ENCODE measurements at places on chromosomes 11 and 22.
A peak's percentile ranks its signal among the peaks of the same experiment; 100 is the strongest.

DNA sequence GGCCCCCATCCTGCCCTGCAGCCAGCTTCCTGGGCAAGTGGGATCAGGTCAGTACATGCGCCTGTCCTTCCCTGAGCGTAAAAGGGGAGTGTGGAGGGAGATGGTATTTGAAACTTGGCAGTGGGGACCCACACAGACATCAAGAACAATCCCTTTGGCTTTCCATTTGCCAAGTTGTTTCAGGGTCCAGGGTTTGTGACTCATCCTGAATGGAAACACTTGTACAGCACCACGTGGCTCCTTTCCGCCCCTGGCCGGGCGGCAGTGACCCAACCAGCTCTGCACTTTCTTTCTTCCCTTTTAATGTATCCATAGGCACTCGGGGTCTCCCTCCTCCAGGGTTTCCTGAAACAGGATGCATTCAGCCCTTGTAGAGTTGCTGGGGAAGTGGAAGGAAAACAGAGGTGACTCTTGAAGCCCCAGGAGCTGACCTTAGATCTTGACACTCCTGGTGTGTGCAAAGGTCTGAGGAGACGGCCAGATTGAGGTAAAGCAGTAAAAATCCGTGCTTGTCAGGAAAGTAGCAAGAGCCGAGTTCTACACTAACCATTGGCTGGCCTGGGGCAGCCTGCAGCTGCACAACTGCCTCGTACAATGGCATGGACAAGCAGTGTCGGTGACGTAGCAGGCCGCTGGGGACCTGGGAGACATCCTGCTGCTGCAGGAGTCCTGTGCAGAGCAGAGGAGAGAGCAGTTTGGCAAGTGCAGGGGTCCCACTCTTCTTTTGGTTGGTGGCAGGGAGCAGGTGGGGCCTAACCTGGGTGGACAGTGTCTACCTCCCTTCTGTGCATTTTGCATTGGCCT, 189.8 kb downstream of the SNX19 start:
- DNase-seq, result no peak

DNA sequence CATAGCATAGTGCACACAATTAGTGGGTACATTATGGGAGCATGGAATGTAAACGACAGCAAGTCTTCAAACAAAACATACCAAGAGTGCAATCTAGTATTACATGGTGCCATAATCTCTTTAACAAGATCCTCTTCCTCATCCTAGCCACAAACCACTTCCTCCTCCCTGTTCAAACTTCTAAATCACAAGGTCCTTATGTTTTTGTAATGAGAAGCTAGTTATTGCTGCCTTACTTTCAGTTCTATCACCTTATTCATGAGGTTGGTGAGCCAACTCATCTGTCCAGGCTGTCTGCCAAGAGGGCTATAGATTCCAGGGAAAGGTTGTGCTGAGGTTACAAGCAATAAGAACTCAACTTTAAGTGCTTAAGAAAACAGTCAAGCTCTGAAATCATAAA, 195.4 kb upstream of the ARHGAP20 start:
- DNase-seq, result no peak

DNA sequence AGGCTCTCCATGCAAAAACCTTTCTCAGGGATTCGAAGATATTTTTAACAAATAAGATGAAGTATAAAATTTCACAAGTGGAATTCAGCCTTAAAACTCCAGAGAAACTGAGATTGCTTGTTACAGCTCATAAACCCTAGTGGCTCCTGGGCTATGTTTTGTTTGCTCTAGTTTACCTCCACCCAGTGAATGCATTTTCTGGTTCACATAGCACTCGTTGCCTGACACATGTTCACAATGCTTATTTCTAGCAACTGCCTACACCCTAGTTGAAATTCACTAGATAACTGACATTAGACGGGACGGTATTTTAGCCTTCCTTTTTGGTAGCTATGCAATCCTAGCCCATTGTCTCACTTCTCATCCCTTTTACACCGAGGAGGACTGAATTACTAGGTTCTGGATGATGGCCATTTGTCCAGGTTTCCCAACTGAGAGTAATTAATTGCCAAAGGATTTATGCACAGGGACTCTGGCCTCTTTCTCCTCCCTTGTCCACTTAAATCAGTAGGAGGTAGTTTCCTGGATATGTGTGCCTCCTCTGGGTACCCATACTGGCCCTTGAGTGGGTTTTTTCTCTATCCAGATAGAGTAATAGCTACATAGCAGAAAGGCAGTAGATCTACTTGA, 951.6 kb downstream of the DLG2 start:
- no peak for DNase-seq

DNA sequence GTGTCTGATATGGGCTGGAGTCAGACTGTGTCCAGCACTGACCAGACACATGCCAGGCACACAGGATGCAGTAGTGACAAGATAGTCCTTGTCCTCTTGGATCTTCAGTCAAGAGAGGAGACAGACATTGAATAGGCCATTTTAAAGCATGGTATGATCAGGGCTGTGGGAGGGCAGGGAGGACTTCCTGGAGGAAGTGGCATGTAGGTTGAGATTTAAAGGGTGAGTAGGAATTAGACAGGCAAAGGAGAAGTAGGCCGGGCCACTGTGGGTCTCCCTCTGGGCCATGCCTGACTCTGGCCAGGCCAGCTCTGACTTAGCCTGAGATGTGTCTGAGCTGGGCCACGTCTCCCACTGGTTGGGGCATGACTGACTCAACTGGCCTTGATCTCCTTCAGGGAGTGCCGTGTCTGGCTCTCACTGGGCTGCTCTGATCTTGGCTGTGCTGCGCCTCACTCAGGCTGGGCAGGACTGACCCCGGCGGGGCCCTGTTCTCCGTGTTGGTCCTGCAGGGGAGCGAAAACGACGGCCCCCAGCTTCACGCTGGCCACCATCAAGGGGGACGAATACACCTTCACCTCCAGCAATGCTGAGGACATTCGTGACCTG, 71.2 kb downstream of the MYO7A start:
- DNase-seq, result no peak

- DNase-seq, result no peak
Measured at GRCh38 chr11:2261436-2262230, 8.8 kb downstream of the ASCL2 start.

- no peak for DNase-seq
Measured at GRCh38 chr22:20442485-20443284, 5.1 kb upstream of the SCARF2 start.

- peak; percentile 71 for DNase-seq
Measured at GRCh38 chr22:38317122-38317994, at the start of gene CSNK1E. CSNK1E (minus strand) TSS chr22:38317433; CDS start chr22:38314157, 3,276 bp downstream.

DNA sequence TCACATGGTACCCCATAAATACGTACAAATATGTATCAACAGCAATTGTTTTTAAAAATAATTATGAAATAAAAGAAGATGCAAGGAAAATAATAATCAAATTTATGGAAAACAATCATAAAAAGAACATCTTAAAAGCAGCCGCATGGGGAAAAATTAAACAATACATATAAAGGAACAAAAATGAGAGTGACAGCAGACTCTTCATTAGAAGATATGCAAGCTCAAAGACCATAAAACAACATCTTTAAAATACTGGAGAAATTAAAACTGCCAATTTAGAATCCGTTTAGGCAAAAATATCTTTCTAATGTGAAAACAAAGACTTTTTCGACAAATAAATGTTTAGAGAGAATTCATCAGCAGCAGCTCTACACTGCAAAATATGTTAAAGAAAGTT, 190.6 kb upstream of the C11orf58 start:
- no peak for DNase-seq

GRCh38 chr11:122098261-122098980, 17.6 kb downstream of the BLID start:
- no peak for DNase-seq

DNA sequence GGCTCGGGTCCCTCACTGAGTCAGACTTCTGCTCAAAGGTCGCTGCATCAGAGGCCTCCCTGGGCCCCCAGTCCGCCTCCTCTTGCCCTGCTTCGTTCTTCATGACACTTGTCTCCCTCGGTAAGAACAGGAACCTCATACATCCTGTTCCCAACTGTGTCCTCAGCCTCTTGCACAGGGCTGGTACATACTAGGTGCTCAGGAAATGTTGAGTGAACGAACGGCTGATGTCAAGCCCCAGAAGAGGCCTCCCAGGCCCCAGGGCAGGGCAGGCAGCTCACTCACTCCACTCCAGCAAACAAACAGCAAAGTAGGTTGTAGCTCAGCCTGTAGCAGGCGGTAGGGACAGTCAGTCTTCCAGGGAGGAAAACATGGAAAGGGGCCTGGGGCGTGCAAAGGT, 17.2 kb downstream of the SYNGR1 start:
- no peak for DNase-seq

DNA sequence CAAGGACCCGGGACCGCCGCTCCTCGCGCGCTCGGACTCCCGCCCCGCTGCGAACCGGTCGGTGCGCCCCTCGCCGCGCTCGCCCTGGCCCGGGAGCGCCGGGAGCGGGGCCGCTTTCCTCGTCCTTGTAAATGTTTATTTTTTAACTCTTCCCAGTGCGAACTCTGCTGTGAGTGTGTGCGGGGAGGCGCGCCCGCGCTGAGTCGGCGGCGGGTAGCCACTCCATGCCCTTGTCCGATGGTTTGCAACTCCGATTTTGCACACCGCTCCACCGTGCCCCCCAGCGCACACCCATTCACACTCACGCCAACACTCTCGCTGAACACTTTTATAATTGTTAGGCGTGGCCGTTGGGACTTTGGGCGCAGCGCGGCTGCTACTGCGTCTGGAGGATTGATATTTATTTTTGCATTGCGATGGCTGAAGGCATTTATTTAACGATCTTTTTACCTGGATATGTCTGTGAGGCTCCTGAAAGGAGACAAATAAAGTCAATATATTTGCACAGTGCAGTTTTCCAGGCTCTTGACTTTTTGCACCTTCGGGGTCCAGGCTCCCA, 1.0 kb downstream of the C11orf96 start:
- no peak for DNase-seq

Measured in T-helper 17 cell (primary cell).